Activated CD8-positive, alpha-beta memory T cell treated with anti-CD3 and anti-CD28 coated beads, Interleukin-2, amount 10 ng/mL, durations not matched to agents 7 days and 5 days (primary cell): ENCODE measurements at places on chromosomes 2 and 18. TPM values are rescaled to one million over a fixed set of nuclear protein-coding genes. Genes with fewer than 3 reads are reported as not detected.

BOLL gene
- not detected for total RNA-seq

UGT1A7 gene
- total RNA-seq: not detected

CRYGD gene
- total RNA-seq: not detected

GRCh38 chr2:182553483-182553882 is 126.6 kb upstream of the PDE1A start:
- DNase-seq: no peak

- DNase-seq: no peak
Observed at GRCh38 chr2:159637988-159638501, 21.7 kb upstream of the BAZ2B start.

DNA sequence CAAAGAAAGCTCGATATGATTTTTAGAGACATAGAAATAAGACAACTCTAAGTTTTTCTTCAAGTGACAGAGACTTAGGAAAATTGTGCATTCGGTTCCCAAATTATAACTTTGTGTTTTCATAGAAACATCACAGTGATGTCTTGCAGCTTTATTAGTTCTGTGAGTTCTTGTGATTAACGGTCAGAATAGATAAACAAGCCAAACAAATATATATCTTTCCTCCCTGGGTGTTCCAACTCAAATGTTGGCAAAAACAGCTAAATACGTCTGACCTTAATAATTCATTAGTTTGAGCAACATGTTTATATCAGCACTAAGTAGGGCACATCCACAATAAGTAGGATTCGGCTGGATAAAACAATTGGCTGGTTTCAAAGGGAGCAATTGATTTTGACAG is 47.6 kb downstream of the DTNA start:
- no peak for DNase-seq

DNA sequence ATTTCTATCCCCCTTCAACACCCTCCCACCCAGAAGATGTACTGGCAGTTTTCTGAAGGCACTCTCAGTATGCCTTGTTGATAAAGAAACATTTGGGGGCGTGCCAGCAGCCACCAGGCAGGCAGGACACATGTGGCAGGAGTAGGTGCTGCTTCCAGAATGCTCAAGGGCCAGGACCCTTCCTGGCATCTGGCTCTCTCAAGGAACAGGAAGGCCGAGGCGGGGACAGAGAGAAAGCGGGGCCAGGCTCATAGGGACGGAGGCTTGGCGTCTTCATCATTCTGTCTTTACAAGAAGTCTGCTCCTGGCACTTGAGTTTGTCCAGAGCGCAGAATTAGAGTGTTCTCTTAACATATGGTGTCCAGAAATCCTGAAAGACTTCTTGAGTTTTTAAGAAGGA is 121.6 kb downstream of the FAM210A start:
- no peak for DNase-seq

GRCh38 chr2:36805635-36806224 is 109.2 kb downstream of the VIT start:
- DNase-seq: no peak

- DNase-seq: no peak
Observed at GRCh38 chr18:10965119-10965518, 184.2 kb downstream of the PIEZO2 start.
